CD8-positive, alpha-beta T cell (primary cell): ENCODE measurements at places on chromosomes 7 and 10.

DNA sequence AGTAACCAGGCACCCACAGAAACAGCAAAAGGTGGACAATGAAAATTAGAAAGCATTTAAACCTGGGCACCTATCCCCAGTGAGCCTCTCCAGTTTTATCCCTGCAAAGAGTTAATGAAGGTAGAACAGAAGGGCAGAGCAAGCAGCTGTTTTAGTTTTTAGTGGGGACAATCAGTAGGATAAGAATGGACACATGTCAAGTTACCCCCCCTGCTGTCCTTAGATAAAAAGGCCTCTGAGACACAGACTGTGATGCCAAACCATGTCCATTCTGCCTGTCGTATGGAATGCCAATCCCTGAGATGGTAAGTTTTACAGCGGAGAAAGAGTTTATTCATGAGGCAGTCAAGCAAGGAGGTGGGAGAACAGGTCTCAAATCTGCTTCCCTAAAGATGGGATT is 162.6 kb upstream of the AGR3 start:
- DNase-seq = no peak

GRCh38 chr10:35172574-35172973 is 45.9 kb downstream of the CREM start:
- DNase-seq = no peak

DNA sequence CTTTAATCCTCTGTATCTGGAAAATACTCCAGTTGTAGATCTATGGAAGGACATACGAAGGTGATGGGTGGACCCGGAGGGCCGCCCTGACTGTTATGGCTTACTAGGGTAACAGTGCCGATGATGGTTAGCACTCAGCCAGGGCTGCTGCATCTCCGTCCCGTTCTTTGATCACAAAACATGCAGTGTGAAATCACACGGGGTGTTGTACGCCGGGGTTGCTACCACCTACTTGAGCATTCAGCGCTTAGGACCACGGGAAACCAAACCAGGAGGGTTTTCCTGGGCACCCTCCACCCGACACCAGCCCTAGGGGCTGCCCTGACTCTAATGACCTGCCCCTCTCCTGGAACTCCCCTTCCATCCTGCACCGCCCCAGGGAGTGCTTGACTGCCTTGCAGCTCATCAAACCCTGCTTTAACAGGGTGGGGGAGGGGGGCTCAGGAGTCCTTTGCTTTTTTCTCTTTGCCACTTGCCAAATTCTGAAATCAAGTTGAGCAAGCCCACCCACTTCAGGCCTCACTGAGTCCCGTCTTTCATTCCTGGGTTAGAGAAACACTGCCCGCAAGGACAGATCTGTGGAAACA is 20.4 kb downstream of the ZNF775 start:
- DNase-seq = no peak

DNA sequence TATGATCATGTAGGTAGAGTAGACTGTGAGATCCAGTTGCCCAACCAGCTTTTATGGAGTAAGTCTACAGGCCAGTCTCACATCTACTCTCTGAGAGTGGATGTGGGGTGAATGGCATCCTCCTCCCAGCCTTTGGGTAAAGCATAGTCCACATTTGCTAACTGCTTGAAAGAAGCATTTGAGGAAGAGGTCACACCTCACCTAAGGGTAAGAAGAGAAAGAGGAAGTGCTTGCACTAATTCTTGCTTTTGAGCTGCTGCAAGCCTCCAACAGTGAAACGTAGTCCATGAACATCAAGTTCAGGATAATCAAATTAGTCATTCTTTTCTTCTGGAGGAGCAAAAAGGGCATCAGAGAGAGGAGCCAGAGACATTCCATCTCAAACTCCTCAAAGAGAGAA is 93.9 kb upstream of the AGR3 start:
- DNase-seq = no peak

DNA sequence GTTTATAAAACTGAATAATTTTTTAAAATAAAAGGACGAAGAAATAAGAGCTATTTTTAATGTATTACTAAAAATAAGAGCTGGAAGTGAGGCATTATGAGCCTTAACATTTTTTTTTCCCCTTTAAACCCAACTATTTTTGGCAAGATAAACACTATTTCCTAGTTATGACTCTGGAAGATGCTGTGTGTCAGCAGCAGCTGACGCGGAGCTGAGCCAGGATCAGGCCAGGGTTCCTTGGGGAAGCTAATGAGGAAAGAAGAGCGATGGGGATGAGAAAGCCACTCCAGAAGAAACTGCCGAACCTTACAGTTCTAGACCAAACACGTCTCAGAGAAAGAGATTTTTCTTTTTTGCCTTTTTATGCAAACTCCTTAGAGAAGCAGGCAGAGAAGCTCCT is 85.9 kb downstream of the USP6NL start:
- no peak for DNase-seq
